HuH-7.5 (cell line): ENCODE measurements at places on chromosomes 12 and 14.

GRCh38 chr12:76029982-76030340 lies 1.6 kb downstream of the PHLDA1 start:
- DNase-seq = no peak

GRCh38 chr12:124778411-124778810 lies 85.3 kb downstream of the SCARB1 start:
- DNase-seq = no peak

DNA sequence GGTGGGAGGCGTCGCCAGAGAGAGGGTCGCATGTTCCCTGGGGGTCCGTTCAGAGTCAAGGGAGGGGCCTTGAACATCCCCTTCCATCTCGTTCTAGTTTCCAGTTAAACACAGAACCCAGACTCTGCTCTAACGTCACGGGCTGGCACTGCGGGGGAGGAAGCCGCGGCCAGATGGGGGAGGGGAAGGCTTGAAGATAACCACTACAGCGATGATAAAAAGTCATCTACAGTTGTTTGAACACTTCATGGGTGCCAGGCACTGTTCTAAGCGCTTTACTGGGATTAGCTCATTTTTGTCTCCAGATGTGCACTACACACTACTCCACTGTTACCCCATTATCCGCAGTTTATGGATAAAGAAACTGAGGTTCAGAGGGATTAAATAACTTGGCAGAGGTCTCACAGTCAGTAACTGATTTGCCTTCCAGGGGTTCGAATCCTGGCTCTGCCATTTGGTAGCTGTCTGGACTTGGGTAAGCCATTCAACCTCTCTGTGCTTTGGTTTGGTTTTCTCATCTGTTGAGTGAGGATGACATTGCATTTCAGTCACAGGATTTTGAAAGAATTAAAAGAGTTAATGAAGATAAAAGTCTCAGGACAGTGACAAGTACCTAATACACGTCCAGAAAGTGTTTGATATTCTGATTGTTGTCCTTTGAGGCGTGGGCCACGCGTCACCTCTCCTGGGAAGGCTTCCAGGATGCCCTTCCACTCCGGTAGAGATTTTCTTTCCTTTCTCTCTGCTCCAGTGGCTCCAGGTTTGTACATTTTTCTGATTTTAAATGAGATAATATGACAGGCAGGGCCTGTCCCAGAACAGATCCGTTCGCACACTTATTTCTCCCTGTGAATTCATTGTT lies 798 bp upstream of the RASAL1 start:
- DNase-seq = no peak

DNA sequence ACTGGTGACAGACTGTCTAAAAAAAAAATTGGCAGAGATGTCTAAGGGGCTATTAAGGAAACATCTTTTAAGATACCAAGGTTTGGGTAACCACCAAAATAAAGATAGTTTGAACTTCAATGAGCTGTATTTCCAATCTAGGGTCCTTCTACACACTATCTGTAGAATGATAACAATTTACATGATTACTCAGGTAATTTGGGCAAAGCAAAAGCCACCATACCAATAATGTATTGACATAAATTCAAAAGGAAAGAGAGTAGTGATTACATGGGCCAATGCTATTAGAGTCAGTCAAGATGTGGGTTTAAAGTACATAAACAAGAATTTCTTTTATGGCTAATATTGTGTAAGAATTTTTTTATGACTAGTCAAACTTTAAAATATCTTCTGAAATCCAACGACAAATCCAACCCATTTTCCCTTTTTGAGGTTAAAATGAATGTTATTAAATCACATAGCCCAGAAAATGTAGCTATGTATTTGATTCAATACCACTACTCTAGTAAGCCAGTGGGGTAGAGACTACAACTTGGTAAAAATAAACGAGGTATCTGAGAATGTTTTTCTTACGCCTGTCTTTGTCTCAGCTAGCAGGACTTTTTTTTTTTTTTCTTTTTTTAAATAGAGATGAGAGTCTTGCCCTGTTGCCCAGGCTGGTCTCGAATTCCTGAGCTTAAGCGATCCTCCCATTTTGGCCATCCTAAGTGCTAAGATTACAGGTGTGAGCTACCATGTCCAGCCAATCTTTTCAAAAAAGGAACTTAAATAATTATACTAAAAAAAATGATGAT lies 10.4 kb downstream of the PNN start:
- no peak for DNase-seq

- no peak for DNase-seq
Observed at GRCh38 chr12:12195081-12195480, 71.8 kb downstream of the LRP6 start.

GRCh38 chr14:81402123-81402495 lies 2.0 kb upstream of the STON2 start:
- no peak for DNase-seq

- DNase-seq = no peak
Observed at GRCh38 chr12:8035440-8036010, 3.0 kb downstream of the FOXJ2 start.

DNA sequence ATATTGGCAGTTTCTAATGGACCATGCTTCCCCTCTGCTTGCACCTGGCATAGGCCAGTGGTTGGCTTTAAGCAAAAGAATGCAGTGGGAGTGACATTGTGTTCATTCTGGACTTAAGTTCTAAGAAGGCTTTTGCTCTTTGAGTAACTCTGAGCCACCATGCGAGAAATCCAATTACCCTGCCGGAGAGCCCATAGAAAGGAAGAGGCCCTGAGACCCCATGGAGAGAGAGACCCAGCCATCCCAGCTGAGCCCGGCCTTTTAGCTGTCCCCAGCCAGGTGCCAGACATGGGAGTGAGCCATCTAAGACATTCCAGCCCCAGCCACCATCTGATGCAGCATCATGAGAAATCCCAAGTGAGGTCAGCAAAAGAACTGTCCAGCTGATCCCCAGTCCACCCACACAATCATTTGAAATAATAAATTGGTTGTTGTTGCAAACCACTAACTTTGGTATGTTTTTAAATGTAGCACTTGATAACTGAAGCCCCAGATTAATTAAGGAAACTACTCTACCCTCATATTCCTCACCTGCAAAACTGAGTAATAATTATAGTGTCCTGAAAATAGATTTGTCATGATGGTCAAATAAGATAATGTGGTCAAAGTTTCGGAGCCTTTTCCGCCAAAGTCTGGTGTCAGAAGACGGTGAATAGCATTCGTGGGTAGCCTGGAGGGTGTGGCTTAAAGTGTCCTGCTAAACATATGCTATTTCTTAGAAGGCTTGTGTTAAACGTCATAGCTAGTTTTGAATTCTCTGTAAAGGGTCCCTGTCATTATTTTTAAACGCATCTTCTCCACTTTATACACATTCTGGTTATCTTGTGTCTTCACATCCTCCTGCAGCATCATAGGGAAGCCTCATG lies 166.6 kb upstream of the PELI2 start:
- no peak for DNase-seq

DNA sequence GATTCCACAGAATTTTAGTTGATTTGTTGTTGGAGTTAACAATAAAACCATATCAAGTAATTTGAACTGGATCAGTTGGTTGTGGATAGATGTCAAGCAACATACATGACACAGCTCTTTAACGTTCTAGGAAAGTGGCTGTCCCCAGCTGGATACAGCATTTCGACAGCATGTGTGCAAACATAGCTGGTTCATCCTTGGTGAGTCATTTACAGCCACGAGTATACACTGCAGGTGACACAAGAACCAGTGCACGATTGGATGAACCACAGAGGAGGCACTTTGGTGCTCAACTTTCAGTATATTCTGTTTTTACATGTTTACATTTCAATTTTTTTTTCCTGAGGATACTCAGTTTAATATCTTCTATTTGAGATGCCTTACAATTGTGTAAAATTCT lies 242.4 kb downstream of the TMEM117 start:
- no peak for DNase-seq

- no peak for DNase-seq
Observed at GRCh38 chr12:10540776-10541205, 35.1 kb downstream of the EIF2S3B start.

DNA sequence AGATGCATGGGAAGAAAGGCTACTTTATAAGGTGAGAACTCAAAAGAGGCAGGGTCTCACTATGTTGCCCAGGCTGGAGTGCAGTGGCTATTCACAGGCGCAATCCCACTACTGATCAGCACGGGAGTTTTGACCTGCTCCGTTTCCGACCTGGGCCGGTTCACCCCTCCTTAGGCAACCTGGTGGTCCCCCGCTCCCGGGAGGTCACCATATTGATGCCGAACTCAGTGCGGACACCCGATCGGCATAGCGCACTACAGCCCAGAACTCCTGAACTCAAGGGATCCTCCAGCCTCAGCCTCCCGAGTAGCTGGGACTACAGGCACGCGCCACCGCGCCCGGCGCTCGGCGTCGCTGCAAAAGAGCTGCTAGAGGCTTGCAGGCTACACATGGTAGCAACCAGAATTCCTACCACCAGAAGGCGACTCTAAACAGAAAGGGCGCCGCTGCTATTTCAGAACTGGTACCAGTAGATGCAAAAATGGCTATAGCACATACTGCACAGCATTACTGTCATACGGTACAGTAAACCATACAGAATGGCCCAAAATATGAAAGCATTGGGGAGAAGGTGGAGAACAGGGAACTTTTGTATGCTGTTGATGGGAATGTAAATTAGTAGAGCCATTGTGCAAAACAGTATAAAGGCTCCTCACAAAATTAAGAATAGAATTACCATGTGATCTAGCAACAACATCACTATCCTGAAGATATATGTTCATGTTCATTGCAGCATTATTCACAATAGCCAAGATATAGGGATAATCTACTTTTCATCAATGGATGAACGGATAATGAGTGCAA lies 1.2 kb upstream of the NEMF start:
- peak; percentile 32 for DNase-seq

- no peak for DNase-seq
Observed at GRCh38 chr12:9319044-9319841, 111.0 kb upstream of the PZP start.

DNA sequence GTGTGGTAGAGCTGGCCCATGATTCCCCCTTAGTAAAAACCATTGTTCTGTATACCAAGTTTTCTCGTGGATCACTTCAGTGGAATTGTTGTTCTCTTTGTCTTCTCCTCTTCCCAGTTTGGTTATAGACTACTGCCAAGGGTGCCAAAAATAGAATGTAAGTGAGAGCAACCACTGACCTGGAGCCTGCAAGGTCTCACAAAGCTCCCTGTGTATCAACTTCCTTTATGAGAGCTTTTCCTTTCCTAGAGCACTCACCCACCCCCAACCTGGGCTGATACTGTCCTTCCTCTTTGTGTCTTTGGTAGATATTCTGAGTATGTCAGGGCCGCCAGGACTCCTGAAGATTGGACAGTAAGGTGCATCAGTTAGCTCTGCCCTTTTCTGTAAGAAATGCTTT lies 101.0 kb downstream of the SCN8A start:
- DNase-seq = no peak

GRCh38 chr14:100733152-100733850 lies 6.6 kb downstream of the DLK1 start:
- no peak for DNase-seq

GRCh38 chr12:92612611-92613010 lies 90.2 kb upstream of the PLEKHG7 start:
- no peak for DNase-seq

DNA sequence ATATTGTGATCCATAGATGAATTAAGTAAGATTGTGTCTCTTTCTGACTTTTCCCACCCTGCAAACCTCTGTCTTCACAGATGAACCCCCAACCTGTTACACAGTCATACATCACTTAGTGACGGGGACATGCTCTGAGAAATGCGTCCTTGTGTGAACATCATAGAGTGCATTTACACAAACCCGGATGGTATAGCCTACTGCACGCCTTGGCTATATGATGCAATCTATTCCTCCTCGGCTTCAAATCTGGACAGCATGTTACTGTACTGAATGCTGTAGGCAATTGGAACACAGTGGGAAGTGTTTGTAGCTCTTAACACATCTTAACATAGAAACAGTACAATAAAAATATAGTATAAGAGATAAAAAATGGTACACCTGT lies 7.4 kb upstream of the TESPA1 start:
- DNase-seq = no peak

GRCh38 chr14:74574090-74574433 lies 38.0 kb downstream of the LTBP2 start:
- no peak for DNase-seq

DNA sequence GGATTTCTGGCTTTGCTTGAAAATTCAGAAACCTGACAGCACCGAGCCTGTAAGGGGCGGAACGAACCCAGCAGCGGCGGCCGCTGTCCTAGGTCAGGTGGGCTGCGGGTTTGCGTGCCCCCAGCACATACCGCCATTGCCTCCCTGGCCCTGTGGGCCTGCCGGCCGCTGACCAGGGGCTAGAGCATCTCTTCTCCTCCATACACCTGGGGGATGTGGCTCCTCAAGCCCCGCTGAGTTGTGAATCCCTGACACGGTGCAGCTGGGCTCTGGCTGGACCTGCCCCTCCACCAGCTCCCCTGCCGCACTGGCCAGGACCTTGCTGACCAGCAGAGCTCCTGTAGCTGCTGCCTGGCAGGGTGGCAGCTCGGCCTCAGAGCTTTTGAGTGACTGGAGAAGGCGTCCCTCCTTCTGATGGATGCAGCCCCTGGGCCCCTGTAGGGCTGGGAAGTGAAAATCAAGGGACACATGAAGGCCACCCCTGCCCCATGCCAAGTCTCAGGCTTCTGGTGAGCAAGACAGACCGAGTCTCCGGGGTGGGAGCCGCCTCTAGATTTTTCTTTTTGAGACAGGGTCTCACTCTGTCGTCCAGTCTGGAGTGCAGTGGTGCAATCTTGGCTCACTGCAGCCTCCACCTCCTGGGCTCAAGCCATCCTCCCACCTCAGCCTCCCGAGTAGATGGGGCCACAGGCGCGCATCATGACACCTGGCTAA lies 184.9 kb upstream of the SFSWAP start:
- DNase-seq = no peak
